ENCODE measurements at places on chromosomes 2 and 18. TPM values are rescaled to one million over a fixed set of nuclear protein-coding genes. Genes with fewer than 3 reads are reported as not detected.

The CRYGA gene
- total RNA-seq = not detected

The TMEM178A gene
- 13.6 TPM for total RNA-seq

The ITGA4 gene
- total RNA-seq = 2.7 TPM

- no peak for DNase-seq
- no peaks in the 10 kb centered on the region for H3K36me3 ChIP-seq
- H3K27ac ChIP-seq = no peak overlapping the region
- H3K4me1 ChIP-seq = peaks cover 11% of the 10 kb centered on the region
These were observed 186.6 kb downstream of the NOL4 start for GRCh38 chr18:34038086-34038485.

- no peak for DNase-seq
- no peaks in the 10 kb centered on the region for H3K27me3 ChIP-seq
- H3K4me1 ChIP-seq = peaks cover 20% of the 10 kb centered on the region
- no peak overlapping the region for H3K27ac ChIP-seq
- no peak overlapping the region for H3K4me3 ChIP-seq
These were observed 66.9 kb upstream of the CYP26B1 start for GRCh38 chr2:72214429-72215143.

The EFEMP1 gene
- total RNA-seq = 25.7 TPM

- H3K27ac ChIP-seq = no peak overlapping the region
- H3K36me3 ChIP-seq = no peaks in the 10 kb centered on the region
- DNase-seq = peak; percentile 47
- peaks cover 6% of the 10 kb centered on the region for H3K27me3 ChIP-seq
- H3K4me1 ChIP-seq = peaks cover 12% of the 10 kb centered on the region
These were observed 155.7 kb downstream of the CELF4 start for GRCh38 chr18:37409878-37410277.

DNA sequence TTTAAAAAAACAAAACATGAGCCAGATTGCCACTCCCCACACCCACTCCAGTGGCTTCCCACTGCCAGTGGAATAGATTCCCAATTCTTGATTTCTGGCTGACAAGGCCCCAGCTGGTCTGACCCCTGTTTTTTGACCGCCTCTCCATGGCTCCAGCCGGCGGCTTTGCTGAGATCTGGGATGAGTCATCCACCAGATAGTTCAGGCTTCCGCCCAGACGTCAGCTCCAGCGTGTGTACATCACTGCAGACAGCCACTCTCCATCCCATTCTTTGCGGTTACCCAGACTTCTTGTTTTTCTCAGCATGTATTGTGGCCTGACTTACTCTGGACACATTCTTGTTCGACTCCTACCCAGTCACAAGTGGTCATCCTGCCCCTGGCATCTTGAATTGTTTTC is 227.9 kb downstream of the GBX2 start:
- no peak overlapping the region for H3K27ac ChIP-seq
- no peaks in the 10 kb centered on the region for H3K27me3 ChIP-seq
- DNase-seq = no peak
- H3K4me1 ChIP-seq = peaks cover 14% of the 10 kb centered on the region

- H3K27me3 ChIP-seq = no peaks in the 10 kb centered on the region
- peaks cover 22% of the 10 kb centered on the region for H3K4me1 ChIP-seq
- H3K4me3 ChIP-seq = no peak overlapping the region
- H3K27ac ChIP-seq = no peak overlapping the region
These were observed 508.4 kb downstream of the PLCL1 start for GRCh38 chr2:198312596-198313483.

GRCh38 chr2:234950730-234951663 is 820 bp upstream of the SH3BP4 start:
- peak overlapping the region; percentile 85 for H3K4me3 ChIP-seq
- peaks cover 44% of the 10 kb centered on the region for H3K4me1 ChIP-seq
- peaks cover 47% of the 10 kb centered on the region for H3K27me3 ChIP-seq
- DNase-seq = peak; percentile 34
- no peak overlapping the region for H3K27ac ChIP-seq

The DSG3 gene
- not detected for total RNA-seq

GRCh38 chr2:152613235-152613634 is 104.0 kb downstream of the PRPF40A start:
- no peak for DNase-seq
- no peak overlapping the region for H3K27ac ChIP-seq
- H3K36me3 ChIP-seq = peaks cover 36% of the 10 kb centered on the region

DNA sequence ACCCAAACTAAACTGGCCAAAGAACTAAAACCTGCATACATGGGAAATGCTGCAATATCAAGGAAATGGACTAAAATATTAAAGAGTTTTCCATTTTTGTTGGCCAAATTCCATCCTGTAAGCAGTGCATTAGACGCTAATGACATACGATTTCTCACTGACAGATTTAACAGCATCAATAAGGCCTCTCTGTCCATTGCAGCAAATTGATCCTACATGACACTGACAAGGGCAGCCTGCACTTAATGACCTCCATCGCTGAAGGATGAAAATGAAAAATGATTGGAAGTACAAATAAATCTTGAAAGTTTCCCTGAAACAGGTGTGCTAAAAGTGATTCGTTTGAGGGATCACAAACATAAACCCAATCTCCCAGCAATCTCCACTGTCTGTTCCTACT is 317.6 kb upstream of the KLHL14 start:
- H3K27me3 ChIP-seq = no peaks in the 10 kb centered on the region
- H3K4me1 ChIP-seq = no peaks in the 10 kb centered on the region
- no peak for DNase-seq
- no peaks in the 10 kb centered on the region for H3K36me3 ChIP-seq
- H3K4me3 ChIP-seq = no peak overlapping the region

The LHCGR gene
- 0.31 TPM for total RNA-seq

The MEP1B gene
- total RNA-seq = not detected

The LTBP1 gene
- 33.8 TPM for total RNA-seq

- DNase-seq = no peak
- no peaks in the 10 kb centered on the region for H3K36me3 ChIP-seq
- H3K27ac ChIP-seq = no peak overlapping the region
- no peaks in the 10 kb centered on the region for H3K4me1 ChIP-seq
These were observed 47.8 kb downstream of the ARHGEF4 start for GRCh38 chr2:130884503-130884902.

- no peak for DNase-seq
- H3K4me1 ChIP-seq = peaks cover 5% of the 10 kb centered on the region
- no peaks in the 10 kb centered on the region for H3K36me3 ChIP-seq
These were observed 49.3 kb upstream of the STK17B start for GRCh38 chr2:196220671-196221070.

- H3K27me3 ChIP-seq = no peaks in the 10 kb centered on the region
- no peaks in the 10 kb centered on the region for H3K36me3 ChIP-seq
- no peak overlapping the region for H3K4me3 ChIP-seq
- no peak overlapping the region for H3K27ac ChIP-seq
- DNase-seq = no peak
These were observed 70.3 kb downstream of the TMEM237 start for GRCh38 chr2:201572846-201573508.

DNA sequence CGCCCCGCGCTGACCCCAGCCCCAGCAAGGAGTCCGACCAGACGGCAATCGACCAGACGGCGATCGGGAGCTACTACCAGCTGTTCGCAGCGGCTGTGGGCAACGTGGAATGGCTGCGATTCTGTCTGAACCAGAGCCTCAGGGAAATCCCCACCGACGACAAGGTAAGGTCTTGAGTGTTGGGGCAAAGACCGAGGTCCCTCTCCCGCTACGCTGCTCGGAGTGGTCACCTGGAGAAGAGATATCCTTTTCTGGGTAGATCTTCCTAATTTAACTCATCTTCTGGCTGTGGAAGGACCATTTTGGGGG is 704 bp downstream of the ANKRD53 start:
- no peak overlapping the region for H3K27ac ChIP-seq
- no peak for DNase-seq
- H3K4me3 ChIP-seq = peak overlapping the region; percentile 57
- no peaks in the 10 kb centered on the region for H3K36me3 ChIP-seq
- peaks cover 47% of the 10 kb centered on the region for H3K27me3 ChIP-seq

- peaks cover 66% of the 10 kb centered on the region for H3K4me1 ChIP-seq
- peak overlapping the region; percentile 52 for H3K27ac ChIP-seq
- H3K4me3 ChIP-seq = no peak overlapping the region
- no peaks in the 10 kb centered on the region for H3K36me3 ChIP-seq
These were observed 233.3 kb downstream of the LDLRAD4 start for GRCh38 chr18:13451661-13452387.

GRCh38 chr18:77316008-77316407 is 66.4 kb downstream of the GALR1 start:
- H3K4me3 ChIP-seq = no peak overlapping the region
- no peaks in the 10 kb centered on the region for H3K36me3 ChIP-seq
- no peak overlapping the region for H3K27ac ChIP-seq

DNA sequence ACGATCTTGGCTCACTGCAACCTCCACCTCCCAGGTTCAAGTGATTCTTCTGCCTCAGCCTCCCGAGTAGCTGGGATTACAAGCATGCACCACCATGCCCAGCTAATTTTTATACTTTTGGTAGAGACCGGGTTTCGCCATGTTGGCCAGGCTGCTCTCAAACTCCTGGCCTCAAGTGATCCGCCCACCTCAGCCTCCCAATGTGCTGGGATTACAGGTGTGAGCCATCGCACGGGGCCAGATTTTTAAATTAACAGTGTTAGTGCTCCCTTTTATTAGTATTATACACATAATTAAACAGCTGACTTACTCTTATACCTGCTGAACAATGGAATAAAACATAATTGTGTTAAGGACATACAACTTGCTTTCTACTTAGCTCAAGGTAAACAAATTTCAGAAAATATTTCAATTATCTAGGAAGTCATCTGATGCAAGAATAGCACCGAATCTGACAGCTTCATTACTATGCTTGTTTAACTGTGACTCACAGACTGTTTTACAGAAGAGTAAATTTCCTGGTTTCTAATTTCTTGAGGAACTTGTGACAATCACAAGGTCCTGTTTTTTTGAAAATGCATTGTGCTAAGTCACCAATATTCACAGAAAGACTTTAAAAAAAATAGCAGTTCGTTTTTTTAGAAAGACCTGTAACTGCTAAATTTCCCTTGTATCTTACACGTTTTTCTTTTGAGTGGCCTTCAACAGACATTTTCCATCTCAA is 51.2 kb downstream of the SPIRE1 start:
- H3K36me3 ChIP-seq = no peaks in the 10 kb centered on the region
- no peak overlapping the region for H3K4me3 ChIP-seq
- H3K27me3 ChIP-seq = no peaks in the 10 kb centered on the region
- peaks cover 38% of the 10 kb centered on the region for H3K4me1 ChIP-seq
- H3K27ac ChIP-seq = peak overlapping the region; percentile 57
- no peak for DNase-seq

- no peaks in the 10 kb centered on the region for H3K36me3 ChIP-seq
- H3K27ac ChIP-seq = no peak overlapping the region
- no peaks in the 10 kb centered on the region for H3K27me3 ChIP-seq
These were observed 37.3 kb upstream of the ACAA2 start for GRCh38 chr18:49850636-49851035.

GRCh38 chr2:142483653-142484052 is 352.8 kb upstream of the LRP1B start:
- no peaks in the 10 kb centered on the region for H3K27me3 ChIP-seq
- H3K36me3 ChIP-seq = peaks cover 7% of the 10 kb centered on the region
- H3K4me3 ChIP-seq = no peak overlapping the region
- DNase-seq = no peak
- H3K27ac ChIP-seq = no peak overlapping the region
- no peaks in the 10 kb centered on the region for H3K4me1 ChIP-seq

The MYO1B gene
- 39.0 TPM for total RNA-seq

- no peaks in the 10 kb centered on the region for H3K27me3 ChIP-seq
- no peak for DNase-seq
- no peak overlapping the region for H3K27ac ChIP-seq
These were observed 12.5 kb upstream of the SLC38A11 start for GRCh38 chr2:164967781-164968228.

DNA sequence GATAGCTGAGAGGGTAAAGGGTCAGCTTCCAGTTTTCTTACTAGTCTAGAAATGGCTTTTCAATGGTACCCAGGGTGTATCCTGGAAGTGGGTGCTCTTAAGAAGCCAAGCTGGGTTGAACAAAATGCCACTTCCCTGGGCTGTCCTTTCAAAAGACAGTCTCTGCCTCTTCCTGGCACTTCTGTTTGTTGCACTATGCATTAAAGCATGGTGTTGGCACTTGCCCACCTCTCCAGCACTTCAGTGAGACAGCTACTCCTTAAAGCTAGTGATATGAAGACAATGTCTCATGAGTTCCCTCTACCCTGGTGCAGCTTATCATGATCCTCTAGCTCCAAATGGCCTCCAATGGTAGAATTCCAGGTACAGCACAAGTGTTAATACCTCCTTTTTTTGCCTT is 74.3 kb upstream of the IGFBP5 start:
- H3K27me3 ChIP-seq = peaks cover 6% of the 10 kb centered on the region
- no peak for DNase-seq
- H3K4me3 ChIP-seq = no peak overlapping the region
- H3K4me1 ChIP-seq = peaks cover 39% of the 10 kb centered on the region

DNA sequence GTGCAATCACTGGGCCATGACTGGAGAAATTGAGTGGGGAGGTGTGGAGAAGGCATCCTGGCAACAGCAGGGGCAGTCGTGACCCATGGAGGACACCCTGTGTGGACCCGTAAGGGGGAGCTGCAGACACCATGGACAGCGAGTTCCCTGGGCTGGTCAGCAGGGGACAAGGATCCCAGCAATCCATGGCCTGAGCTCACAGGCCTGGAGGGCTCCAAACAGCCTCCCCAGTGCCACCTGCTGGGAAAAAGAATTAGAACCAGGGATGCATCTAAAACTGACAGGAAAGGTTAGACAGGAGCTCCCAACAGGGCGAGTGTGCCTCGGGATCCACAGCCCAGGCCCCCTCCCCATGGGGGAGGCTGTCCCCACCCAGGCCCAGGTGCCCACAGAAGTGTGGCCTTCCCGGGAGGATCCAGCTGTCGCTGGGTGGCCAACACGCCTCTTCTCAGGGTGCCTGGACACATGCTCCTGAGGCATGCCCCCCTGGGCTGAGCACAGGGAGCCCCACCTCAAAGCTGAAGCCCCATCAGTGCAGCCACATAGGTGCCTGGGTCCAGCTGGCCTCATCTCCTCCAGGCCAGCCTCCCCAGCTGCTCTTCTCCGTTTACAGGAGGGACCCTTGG is 20.5 kb upstream of the KIF1A start:
- H3K27ac ChIP-seq = no peak overlapping the region
- H3K4me3 ChIP-seq = no peak overlapping the region
- peaks cover 20% of the 10 kb centered on the region for H3K4me1 ChIP-seq

The TRAF3IP1 gene
- 18.7 TPM for total RNA-seq

The PSD4 gene
- 2.3 TPM for total RNA-seq

The ZNF513 gene
- 24.5 TPM for total RNA-seq

DNA sequence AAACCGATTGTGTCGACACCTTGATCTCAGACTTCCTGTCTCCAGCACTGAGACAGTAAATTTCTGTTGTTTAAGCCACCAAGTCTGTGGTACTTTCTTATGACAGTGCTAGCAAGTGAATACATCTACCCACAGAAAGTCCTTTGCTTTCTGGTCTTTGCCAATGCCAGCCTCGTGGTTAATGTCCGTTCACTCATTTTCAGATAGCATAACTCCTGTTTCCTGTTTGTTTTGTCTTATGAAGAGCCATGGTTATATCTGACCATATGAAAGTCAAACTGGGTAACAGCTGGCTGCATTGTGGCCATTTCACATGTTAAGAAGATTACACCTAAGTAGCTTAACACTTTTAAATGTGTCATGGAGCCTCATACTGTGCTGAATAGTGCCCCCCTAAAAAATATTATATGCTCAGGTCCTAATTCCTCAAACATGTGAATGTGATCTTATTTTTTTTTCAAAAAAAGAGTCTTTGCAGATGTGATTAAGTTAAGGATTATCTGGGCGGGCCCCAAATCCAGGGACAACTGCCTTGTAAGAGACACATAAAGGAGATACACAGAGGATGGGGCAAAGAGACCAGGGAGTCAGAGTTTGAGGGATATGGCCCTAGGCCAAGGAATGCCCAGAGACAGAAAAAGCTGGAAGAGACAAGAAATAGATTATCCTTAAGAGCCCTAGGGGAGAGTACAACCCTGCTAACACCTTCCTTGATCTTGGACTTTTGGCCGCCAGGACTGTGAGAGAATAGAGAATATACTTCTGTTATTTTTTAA is 118.0 kb downstream of the KCNE4 start:
- DNase-seq = no peak
- H3K4me1 ChIP-seq = no peaks in the 10 kb centered on the region
- no peak overlapping the region for H3K27ac ChIP-seq
- no peaks in the 10 kb centered on the region for H3K27me3 ChIP-seq
- no peak overlapping the region for H3K4me3 ChIP-seq

All from WTC11 (cell line).